KBM-7 (cell line): ENCODE measurements at places on chromosomes 2 and 18.

DNA sequence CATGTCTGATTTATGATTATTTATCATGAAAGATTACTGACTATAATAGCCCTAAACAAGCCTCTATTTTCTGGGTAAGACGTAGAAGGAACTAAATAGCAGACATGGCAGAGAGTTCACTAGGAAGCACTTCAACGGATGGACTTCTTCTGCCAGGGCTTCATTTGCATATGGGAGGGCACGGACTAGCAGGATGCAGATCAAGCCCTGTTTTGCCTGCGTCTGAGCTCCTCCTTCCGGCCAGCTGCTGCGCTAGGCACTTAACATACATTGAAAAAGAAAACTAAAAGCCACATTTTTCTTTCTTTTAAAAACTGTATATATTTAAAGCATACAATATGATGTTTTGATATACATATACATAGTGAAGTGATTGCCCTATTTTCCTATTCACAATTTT lies 340.0 kb upstream of the MEX3C start:
- DNase-seq = peak; percentile 1

GRCh38 chr2:102417946-102418345 lies 5.0 kb upstream of the IL18RAP start:
- no peak for DNase-seq

GRCh38 chr18:76450452-76451395 lies 44.3 kb downstream of the ZNF516 start:
- DNase-seq = peak; percentile 54

DNA sequence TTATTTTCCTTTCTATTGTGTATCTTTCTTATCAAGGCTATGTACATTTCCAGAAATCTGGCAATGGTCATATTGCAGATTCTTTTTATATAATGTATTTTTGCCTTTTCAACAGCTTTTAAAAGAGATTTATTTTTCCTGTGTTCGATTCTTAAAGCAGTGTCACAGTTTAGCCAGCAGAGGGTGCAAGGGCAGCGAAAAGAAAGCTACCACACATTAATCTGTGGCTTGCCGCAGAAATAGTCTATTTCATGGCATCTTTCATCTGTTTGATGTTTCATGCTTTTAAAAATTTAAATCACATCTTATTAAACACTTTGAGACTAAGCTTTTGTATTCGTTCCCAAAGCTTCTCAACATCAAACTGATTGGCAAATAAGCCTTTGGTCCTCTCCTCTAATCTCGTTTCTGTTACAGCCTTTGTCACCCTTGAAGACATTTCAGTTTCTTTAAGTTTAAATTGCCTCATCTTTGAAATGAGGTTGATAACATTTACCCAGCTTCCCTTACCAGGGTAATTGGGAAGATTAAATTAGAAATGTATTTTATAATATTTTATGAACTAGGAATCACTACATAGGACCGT lies 73.3 kb downstream of the PIK3C3 start:
- peak; percentile 30 for DNase-seq

GRCh38 chr2:179440642-179441251 lies 176.1 kb upstream of the SESTD1 start:
- peak; percentile 51 for DNase-seq

DNA sequence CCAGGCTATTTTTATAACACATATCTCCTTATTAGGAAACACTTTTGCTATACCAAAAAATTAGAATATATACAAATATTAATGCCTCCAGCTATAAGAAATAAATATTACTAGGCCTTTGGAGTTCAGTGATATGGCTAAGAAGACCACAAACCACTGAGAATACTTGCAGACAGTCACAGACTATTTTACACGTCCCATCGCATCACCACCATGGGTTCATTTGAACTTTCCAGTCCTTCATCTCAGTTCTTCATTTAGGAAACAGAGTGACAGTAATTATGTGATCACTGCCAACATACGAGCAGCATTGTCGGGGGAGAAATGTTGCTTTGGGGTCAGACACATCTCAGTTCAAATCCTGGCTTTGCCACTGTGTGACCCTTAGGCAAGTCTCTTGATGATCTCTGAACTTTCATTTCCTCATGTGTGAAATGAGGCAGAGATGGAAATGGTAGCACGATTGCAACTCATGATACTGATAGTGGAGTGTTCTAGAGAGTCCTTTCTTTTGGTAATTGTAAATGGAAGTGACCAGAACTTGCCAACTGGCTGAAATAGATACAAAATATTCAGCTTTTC lies 138.9 kb upstream of the NRP2 start:
- no peak for DNase-seq

DNA sequence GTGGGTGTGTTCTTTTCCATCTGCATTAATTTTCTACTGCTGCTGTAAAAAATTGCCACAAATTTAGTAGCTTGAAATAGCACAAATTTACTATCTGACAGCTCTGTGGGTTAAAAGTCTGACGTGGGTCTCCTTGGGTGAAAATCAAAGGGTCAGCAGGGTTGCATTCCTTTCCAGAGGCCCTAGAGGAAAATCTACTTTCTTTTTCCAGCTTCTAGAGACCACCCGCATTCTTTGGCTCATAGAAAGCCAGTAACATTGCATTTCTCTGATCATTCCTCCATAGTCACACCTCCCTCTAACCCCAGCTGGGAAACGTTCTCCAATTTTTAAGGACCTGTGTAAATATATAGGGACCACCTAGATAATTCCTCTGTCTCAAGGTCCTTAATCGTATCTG lies 128.8 kb downstream of the ATL2 start:
- no peak for DNase-seq

- DNase-seq = peak; percentile 90
Observed at GRCh38 chr2:73212448-73213176, 1.4 kb upstream of the SMYD5 start.

GRCh38 chr2:54945391-54946219 lies 104.6 kb downstream of the RTN4 start:
- no peak for DNase-seq

GRCh38 chr2:67667054-67667908 lies 270.1 kb downstream of the ETAA1 start:
- no peak for DNase-seq

DNA sequence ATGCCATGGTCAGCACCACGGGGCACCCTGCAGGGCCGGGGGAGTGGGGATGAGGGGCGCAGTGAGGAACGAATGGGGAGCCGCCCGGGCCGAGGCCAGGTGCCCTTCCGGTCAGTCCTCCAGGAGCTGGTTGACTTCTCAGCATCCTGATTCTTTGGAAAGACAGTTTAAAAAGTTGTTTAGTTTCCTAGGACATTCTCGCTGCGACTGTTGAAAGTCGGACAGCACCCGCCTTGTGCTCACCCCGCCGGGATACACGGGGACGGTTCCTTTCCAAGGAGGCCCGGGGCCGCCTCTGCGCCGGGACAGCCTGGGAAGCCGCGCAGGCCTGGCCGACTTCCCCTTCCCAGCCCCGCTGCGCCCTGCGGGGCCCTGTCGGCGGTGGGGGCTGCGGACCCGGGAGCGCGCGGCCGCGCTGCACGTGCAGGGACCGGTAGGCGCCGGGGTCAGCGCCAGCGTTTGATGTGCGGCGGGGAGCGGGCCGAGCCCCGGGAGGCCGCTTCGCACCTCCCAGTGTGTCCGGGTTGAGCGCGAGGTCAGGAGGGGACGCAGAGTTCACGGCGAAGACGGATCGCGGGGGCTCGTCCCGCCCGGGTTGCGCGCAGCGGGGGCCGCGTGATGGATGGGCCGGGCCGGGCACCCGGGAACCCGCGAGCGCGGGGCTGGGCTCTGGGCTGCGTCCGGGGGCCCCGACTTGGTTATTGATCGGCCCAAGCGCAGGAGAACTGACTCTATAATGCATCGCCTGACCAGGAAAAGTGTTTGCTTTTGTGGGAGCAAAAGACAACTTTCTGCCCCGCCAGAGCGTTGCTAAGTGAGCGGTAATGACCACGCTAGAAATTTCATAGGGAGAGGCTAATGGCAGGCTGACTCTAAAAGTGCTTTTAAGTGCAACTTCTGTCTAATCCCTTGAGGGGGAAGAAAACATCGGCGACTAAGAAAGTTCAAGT lies 28.0 kb upstream of the SMIM21 start:
- no peak for DNase-seq

DNA sequence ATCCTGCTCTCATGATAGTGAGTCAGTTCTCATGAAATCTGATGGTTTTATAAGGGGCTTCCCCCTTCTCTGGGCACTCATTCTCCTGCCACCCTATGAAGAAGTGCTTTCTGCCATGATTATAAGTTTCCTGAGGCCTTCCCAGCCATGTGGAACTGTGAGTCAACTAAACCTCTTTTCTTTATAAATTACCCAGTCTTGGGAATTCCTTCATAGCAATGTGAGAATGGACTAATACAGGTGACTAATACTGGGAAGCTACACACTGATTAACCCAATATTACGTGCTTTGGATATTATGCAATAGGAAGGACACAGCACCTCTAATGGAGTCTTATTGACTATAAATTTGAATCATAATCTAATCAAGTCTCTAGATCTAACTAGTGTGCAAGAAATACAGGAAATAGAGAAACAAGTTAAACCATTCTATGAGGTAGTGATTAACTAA lies 107.2 kb upstream of the ETAA1 start:
- no peak for DNase-seq

- DNase-seq = no peak
Observed at GRCh38 chr2:193847991-193848390, 1653.3 kb upstream of the TMEFF2 start.

DNA sequence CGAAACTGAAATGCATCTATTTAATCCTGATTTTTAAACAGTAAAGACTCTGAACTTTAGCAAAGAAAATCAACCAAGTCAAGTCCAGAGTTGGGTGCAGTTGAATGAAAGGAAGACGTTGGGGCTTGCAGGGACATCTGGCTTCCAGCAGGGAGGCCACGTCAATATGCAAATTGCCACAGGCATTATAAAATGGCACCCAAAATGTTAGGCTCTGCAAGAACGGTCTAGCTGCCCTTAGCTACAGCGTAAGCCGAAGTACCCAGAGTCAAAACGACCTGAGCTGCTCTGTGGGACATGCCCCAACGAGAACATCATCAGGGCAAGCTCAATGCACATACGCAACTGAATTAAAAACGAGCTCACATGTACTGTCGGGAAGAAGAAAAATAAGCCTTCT lies 30.7 kb downstream of the DOCK10 start:
- no peak for DNase-seq

DNA sequence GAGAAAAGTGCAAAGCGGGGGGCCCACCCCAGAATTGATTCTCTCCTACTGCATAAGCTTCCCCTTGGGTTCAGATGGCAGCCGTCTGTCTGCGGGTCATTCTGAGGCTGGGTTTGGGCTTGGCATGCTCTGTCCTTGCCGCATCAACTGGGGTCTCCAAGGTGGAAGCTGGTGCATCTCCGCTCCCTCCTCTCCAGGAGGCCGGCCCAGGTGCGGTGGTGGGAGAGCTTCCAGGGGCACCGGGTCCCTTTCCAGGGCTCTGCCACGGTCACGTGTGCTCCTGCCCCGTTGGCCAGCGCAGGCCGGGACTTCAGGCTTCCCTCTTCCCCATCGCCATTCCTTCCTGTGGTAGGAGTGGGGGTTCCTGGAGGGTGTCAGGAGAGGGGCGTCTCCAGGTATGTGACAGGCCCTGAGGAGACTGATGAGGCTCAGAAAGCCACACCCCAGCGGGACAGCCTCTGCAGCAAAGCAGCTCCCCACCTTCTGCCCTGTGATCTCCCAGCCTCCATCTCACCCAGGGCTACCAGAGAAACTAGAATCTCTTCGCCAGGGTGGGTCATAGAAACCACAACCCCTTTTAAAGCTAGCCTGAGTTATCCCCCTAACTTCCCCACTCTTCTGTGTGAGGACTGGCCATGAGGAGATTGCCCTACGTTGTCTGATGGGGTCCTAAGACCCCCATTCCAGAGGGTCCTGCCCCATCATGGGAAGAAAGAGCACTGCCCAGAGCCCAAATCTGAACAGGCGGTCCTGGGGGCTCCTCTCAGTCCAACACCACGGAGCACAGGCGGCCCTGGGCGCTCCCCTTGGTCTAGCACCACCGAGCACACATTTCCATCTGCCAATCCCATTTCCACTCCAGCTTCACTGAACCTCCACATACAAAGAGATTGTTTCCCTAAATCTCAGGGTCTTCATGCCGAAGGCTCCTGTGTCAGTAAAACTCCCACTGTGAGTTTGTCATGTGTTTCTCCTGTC lies 76.6 kb downstream of the SLC66A2 start:
- DNase-seq = no peak

DNA sequence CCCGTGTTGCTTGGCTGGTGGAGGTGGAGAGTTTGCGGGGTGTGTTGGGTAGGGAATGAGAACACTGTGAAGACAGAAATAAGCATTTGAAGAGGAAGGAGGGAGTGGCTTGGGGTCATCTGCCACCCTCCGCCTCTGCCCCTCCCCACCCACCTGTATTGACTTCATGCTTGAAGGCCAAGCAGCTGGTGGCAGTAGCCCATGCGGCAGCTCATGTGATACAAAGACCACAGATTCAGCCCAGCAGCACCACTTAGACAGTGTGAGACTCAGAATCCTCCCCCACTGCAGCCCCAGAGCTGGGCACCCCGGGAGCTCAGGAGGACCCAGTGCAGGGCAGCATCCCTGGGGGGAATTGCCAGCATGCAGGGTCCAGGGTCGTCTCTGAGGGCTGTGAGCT lies 15.4 kb downstream of the NPPC start:
- no peak for DNase-seq

- DNase-seq = no peak
Observed at GRCh38 chr2:175147186-175147585, 20.8 kb downstream of the ATF2 start.

GRCh38 chr2:230842473-230842872 lies 22.3 kb upstream of the ITM2C start:
- no peak for DNase-seq

GRCh38 chr2:7031547-7032245 lies 114.5 kb downstream of the RNF144A start:
- DNase-seq = peak; percentile 35

GRCh38 chr2:218019411-218020060 lies 16.7 kb upstream of the TNS1 start:
- DNase-seq = peak; percentile 73

GRCh38 chr2:202360646-202361045 lies 15.5 kb upstream of the BMPR2 start:
- DNase-seq = no peak

GRCh38 chr2:45275806-45276205 lies 266.6 kb upstream of the SIX2 start:
- no peak for DNase-seq

DNA sequence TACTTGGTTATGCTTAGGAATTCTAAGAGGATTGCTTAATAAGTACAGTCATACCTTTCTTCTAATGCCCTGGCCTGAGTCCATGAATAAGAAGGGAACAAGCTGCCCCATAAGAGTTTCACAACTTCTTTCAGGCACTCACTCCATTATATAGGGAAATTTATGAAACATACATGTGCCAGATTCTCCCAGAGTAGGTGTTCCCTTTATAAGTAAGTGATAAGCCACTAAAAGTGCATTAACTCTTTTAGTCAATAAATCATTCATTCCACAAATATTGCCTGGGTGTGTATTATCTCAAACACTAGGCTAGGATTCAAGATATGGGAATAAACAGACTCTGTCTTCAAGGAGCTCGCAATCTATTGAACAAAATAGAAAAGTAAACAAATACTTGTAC lies 84.5 kb upstream of the RBBP8 start:
- no peak for DNase-seq

GRCh38 chr2:12286347-12286746 lies 430.4 kb upstream of the TRIB2 start:
- DNase-seq = no peak
